ENCODE measurements at places on chromosomes 1 and 21.

GRCh38 chr21:42537106-42537742 lies 23.6 kb downstream of the SLC37A1 start:
- DNase-seq: no peak

- DNase-seq: no peak
These were observed 207.7 kb upstream of the FGGY start for GRCh38 chr1:59089036-59089798.

- DNase-seq: peak; percentile 20
These were observed 17.0 kb downstream of the LPGAT1 start for GRCh38 chr1:211813590-211813989.

GRCh38 chr1:8025671-8026144 lies 401 bp downstream of the ERRFI1 start:
- DNase-seq: no peak

- DNase-seq: no peak
These were observed 6.6 kb downstream of the ANGPTL1 start for GRCh38 chr1:178864326-178864725.

DNA sequence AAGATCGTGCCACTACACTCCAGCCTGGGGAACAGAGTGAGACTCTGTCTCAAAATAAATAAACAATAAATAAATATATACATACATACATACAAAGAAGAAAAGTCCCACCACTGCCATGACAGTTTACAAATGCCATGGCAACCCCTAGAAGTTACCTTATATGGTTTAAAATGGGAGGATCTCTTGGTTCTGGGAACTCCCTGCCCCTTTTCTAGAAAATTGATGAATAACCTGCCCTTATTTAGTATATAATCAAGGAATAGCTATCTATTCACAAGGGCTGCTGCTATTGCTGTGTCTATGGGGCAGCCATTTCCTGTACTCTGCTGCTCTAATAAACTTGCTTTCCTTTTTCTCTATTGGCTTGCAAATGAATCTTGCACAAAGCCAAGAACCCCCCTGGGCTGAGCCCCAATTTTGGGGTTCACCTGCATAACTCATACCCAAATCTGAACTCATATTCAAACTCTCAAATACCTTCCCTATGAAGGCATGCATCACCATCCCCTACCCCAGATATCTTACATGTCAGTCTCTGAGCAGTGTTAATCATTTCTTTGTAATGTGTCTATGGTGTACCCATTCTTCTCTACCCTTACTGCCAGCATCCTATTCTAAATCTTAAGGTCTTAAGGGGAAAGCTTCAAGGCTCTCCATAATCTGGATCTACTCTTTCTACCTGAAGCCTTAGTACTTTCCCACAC lies 9.0 kb downstream of the GON4L start:
- no peak for DNase-seq

DNA sequence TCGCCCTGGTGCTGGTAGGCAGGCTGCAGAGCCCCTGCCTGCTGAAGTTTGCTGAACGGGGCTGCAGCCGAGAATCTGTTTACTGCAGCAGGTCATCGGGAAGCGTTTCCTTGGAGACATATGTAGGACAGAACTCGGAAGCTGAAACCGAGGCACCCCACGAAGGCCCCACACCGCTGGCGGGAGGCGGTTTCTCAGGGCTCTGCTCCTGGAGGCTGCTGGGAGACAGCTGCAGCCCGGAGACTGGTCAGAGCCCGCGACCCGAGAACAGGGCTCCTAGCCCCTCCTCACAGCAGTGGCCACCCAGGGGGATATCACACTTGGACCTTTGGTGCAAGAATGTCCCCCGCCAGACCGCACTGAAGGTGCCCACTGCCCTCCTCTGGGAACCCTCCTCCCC lies 12.7 kb upstream of the PLCH2 start:
- no peak for DNase-seq

- no peak for DNase-seq
These were observed 9.0 kb downstream of the TGFBR3 start for GRCh38 chr1:91876781-91877573.

- no peak for DNase-seq
These were observed 24.9 kb downstream of the NID1 start for GRCh38 chr1:236039740-236040685.

DNA sequence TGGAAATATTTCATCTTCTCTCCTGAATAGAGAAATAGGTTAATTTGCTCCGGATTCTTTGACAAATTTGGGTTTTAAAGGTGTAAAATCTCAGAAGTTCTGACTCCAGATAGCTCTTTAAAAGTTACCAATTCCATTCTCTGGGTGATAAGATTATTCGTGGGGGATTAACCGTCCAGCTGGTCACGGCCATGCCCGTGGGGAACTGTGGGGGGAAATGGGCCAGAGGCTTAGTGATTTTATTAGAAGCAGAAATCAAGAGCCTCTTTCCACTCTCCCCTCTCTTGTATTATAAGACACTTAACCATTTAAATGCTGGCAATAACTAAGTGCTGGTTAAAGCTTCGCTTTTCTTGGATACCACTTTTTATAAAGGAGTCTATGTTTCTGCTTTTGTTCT lies 376.4 kb upstream of the KAZN start:
- DNase-seq: no peak

- peak; percentile 57 for DNase-seq
These were observed 391 bp upstream of the KIAA1614 start for GRCh38 chr1:180912211-180912800.

DNA sequence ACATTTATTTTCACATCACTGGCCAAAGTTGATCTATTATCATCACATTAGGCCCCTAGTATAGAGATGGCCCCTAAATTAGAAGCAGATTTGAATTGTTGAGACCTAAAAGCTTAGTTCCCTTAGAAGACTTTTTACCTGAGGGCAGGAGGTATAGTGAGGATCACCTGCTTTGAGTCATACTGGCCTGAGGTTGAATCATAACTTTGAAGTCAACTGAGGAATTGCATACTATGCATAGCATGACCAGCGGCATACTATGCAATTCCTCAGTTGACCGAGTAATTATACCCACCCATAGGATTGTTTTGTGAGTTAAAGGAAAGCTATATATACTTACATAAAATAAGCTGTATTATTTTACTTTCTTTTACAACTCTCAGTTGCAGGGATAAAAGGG lies 50.3 kb upstream of the DPH5 start:
- DNase-seq: no peak

DNA sequence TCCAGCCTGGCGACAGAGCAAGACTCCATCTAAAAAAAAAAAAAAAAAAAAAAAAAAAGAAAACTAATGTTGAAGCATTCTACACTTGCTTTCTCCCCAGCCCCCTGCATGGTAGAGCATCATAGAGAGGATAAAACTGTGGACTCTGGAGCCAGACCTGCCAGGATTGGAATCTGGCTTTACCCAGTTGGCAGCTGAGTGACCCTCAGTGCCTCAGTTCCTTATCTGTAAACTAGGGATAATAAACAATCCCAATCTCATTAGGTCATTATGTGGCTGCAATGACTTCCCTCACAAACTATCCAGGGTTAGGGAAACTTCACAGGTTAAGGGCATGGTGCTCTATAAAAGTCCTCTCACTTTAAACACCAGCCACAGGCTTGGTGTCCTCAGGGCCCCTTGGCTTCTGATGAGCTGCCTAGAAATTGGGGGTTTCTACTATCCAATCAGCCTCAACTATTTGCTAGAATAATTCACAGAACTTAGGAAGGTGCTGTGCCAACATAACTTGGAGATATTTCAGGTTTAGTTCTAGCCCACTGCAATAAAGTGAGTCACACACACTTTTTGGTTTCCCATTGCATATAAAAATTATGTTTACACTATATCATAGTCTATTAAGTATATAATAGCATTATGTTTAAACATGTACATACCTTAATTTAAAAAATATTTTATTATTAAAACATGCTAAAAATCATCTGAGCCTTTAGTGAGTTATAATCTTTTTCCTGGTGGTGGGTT lies 180.5 kb upstream of the B3GALT2 start:
- DNase-seq: no peak

DNA sequence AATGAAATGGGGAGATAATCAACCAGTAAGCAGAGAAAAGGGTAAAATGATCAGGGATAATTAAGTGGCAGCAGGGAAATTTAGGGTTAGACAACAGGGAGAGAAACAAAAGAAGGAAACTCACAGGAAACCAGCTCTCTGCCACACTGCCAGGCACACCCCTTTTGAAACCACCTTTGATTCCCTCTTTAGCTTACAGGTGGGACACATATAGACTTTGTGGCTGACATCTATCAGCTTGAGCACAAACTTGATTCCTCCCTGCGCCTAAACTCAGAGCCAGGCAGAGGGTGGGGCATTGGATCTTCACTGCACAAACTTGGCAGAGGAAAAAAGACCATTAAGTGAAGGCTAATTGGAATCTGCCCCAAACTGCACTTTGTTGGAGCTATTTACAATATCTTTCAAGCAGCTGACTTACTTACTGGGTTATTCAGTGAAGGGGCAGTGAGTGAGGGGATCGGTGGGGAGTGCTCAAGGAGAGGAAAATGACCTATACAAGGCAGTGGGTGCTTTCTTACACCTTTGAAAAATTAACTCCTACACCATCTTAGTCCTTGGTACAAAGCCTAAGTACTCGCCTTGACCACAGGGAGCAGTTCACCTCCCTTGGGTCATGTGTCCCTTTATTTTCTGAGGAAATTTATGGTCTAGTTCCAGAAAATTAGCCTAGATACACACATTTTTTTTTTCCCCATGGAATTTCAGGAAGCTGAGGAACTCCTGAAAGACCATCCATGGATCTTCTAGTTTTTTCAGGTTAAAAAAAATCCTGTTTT lies 60.2 kb downstream of the PBX1 start:
- no peak for DNase-seq

DNA sequence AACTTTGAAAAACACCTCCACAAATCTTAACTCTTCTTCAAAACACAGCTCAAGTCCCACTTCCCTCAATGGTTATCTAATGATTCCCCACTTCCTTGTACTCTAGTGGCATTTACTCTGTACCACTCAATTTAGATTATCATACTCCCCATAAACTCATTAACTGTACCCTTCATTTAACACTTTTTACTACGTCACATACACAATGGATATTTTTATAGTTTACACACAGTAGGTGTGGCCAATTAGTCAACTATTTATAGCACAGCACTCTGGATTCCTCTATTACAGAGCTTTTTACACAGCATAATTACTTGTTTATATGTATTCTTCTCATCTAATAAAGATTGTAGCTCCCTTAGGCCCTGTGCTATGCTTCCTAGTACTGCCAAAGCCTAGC lies 62.1 kb downstream of the FOXJ3 start:
- no peak for DNase-seq

Measured in EL (cell line).